ENCODE measurements at places on chromosomes 11 and 22.

DNA sequence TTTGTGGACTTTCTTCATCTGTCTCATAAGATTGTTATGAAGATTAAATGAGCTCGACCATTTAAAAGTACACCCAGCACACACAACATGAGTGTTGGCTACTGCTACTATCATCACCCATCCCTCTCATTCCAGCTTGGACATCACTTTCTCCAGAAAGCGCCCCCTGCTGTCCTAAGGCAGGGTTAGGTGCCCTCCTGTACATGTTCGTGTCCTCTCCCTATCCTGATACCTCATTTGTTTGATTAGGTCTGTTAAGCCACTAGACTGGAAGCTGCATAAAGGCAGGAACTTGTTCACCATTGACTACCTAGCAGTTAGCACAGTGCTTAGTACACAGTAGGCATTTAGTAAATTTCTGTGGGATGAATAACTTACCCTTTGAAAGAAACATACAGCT is 85.5 kb downstream of the ENTHD1 start:
- peak; percentile 24 for DNase-seq

- DNase-seq, result no peak
Measured at GRCh38 chr11:119643212-119643875, 85.7 kb downstream of the NECTIN1 start.

GRCh38 chr11:72764503-72764902 is 12.3 kb upstream of the ARAP1 start:
- DNase-seq, result no peak

DNA sequence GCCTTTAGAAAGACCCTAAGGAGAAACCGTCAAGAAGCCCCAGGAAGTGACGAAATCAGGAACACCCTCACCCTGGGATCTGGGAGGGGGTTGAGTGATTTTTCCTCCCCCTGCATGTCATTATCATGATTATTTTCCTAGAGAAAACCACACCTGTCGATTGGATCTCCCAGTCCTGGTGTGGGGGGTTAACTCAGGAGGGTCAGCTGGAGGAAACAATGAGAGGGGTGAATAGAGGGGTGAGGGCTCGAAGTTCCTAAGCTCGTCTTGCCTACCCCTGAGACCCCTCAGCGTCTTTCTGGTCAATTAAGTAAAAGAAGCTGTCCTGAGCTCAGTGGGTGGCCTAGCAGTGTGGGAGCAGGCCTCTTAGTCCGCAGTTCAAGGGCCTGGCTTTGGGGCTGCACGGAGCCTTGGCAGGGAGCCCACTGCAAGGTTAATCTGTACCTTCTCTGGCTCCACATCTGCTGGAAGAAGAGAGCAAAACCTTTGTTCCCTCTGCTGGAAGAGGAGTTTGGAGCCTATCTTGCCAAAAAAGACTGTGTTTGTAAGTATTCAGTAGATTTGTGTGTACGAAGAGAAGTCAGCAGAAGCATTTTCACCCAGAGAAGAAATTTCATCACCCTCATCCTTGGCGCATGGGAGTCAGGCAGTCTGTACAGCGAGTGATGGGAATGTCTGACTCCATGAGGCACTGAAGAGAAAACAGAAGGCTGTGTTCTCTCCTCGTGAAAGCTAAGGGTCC is 34.2 kb upstream of the FTH1 start:
- DNase-seq, result no peak
